ENCODE measurements at places on chromosomes 2 and 18.

GRCh38 chr2:62568983-62569837, 63.2 kb upstream of the TMEM17 start:
- DNase-seq, result no peak

DNA sequence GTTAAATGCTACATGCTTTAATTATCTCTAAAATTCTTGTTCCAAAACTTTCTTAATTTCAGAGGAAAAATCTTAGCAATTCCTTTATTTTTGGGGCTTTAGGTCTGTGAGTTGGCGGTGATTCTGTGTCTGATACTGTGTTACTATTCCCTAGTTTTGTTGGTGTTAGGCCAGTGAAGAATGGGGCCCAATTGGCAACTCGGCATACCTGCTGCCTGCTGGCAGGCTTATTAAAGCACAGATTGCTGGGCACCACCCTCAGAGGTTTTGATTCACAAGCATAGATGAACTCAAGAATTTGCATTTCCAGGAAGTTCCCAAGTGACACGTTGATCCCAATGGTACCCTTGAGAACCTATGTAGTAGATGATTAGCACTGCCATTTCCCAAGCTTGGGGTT, 101.6 kb downstream of the OSBPL6 start:
- DNase-seq, result no peak

DNA sequence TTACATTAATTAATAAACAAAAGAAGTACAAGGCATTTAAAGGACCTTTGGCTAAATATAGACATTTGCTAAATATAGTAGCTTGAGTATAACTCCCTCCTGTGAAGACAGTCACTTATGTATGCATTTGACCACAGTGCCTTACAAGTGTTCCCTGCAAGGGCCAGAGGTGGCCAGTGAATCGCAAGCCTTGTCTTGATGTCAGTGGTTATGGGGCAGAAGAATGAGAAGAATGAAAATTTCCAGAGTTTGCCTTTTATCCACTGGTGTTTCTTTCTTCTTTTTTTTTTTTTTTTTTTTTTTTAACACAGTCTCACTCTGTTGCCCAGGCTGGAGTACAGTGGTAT, 1.8 kb downstream of the LRRFIP1 start:
- DNase-seq, result no peak

DNA sequence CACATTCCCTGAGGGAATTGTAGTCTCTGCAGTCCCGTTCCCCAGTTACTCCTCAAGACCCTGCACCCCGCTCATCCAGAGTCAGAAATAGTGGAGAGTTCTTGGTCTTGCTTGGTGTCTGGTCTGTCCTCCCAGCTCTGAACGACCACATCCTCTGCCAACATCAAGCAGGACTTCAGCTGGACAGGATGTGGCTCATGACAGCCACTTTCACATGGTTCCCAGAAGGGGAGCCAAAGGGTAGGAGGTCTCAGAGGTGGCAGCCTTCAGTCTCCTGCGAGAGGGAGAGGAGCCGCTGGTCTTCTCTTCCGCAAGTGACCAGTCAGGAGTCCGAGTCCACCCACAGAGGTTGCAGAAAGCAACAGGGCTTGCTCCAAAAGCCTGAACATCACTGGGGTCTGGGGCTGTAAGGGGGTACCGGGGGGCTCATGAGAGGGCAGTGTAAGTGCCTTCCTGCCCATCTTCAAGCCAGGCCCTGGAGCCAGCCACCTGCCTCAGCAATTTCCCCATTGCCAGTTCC, 29.8 kb downstream of the B3GNT7 start:
- no peak for DNase-seq

GRCh38 chr2:15708865-15709820, 117.5 kb downstream of the DDX1 start:
- no peak for DNase-seq

DNA sequence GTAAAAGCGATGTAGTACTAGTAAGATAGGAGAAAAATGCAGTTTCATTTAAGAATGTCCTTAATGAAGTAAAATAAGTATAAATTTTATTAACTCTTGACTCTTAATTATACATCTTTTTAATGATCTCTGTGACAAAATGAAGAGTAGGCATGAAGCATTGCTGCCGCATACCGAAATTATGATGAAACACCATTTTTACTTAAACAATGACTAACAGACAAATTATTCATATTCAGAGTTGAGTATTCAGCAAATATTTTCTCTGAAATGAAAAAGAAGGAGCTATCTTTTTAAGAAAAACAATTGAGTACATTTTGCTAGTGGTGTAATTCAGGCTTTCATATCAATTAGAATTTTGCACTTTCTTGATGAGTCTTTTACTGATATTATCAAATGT, 150.6 kb upstream of the DOCK10 start:
- DNase-seq, result no peak

DNA sequence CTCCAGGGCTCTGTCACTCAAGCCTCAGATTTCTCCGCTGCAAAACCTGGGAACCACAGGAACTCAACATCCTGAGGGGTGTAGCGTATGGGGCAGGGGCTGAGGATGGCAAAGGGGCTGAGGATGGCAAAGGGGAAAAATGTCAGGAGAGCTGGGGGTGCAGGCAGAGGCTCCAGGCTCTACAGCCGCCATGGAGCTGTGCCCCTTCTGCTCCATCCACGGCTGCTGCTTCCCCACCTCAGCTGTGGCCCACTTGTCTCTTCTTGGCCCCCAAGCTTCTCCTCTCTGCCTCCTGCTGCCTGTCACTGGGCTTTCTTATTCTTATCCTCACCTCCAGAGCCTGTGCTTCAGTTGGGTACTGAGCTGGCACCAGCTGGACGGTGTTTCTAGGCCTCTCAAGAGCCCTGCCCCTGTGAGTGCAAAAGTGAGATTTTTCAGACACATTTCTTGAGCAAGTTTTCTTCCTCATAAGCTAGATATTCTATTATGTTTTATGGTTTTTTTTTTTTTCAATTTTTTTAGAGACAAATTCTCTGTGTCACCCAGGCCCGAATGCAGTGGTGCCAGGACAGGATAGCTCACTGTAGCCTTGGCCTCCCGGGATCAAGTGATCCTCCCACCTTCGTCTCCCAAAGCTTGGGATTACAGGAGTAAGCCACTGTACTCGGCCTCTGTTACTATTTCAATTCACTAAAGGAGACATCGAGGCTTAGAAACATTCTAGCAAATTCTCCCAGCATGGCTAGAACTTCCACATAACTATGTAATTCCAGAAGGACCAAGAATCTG, 49.0 kb downstream of the MARCO start:
- DNase-seq, result no peak

- DNase-seq, result no peak
These were observed 164.7 kb upstream of the FAM98A start for GRCh38 chr2:33763671-33764310.

GRCh38 chr2:240584486-240585031, 2.0 kb upstream of the CAPN10 start:
- no peak for DNase-seq

DNA sequence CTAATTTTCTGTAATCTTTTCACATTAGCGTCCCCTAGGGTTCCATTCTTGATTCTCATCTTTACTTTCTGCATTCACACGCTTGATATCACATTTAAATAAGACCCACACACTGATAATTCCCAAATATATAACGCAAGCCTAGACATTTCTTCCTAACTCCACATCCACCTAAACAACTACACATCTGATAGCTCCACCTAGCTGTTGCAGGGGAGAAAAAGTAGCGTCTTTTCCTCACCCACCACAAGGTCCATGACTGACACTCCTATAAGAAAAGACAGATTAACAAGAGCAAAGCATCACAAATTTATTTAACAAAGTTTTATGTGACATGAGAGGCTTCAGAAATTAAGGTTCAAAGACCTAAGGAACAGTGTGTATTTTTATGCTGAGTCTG, 862.2 kb upstream of the DDX18 start:
- DNase-seq, result no peak

DNA sequence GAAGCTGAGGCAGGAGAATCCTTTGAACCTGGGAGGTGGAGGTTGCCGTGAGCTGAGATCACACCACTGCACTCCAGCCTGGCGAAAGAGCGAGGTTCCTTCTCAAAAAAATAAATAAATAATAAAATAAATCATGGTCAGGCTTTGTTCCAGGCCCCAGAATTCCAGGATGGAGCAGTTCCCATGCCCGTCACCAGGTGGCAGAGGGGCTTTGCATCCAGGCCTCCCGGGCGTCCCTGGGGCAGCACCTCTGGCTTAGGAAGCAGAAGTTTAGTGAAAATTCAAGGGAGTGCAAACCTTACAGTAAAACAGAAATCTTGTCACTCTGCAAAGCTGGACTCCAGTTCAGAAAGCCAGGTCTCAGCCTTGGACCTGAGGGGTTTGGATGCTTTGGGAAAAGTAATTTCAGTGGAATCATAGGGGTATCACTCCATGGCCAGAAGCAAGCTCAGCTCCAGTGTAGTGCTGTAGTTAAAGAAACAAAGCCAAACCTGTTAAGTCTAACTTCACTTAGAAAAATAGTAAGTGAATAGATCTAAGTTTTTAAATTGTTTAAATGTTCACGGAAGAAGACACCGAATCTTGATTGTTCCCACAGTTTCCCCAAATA, 512.7 kb downstream of the CMPK2 start:
- DNase-seq, result peak; percentile 4

DNA sequence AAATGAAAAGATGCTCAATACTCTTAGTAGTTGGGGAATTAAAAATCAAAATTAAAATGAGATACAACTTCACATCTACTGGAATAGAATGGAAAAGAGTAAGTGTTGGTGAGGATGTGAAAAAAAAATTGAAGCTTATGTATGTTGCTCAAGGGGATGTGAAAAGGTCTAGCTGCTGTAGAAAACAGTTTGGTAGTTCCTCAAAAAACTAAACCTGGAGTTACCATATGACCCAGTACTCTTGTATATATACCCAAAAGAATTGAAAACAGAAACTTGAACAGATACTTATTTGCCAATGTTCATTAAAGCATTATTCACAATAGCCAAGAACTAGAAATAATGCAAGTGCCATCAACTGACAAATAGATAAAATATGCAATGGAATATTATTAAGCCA, 208.4 kb downstream of the FIGN start:
- no peak for DNase-seq

GRCh38 chr2:85766229-85766628, 12.4 kb downstream of the ATOH8 start:
- DNase-seq, result no peak

DNA sequence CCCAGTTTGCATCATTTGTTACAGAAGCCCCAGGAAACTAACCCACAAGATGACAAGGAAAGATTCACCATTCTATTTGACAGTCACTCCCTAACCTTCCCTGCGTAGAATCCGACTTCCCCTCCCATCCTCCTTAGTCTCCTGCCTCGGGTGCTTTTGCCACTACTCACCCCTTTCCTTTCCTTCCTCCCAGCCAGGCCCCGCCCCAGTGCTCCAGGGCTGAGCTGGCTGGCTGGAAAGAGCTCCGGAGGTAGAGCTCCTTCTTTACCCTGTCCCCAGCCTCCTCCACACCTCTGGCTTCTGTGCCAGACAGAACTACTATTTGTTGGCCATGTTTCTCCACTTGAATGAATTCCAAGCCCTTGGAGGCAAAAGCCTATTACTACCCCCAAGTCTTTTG, 317.6 kb upstream of the NCKAP5 start:
- DNase-seq, result no peak

DNA sequence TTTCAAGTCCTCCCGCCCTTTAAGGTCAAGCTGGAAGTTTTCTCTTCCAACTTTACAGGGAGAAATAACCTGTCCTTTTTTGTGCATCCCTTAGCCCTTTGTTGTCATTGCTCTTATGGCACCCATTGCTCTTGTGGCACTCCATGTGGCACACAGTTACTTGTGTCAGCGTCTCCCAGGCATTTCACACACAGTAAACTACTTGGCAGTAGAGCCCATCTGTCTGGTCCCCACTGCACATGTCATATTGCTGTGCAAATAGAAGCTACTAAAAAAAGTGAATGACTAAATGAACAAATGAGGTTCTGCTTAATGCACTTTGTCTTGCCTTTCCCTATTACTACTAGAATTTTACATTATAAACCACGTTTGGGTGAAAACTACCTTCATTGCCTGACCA, 149.3 kb downstream of the EML6 start:
- DNase-seq, result no peak

DNA sequence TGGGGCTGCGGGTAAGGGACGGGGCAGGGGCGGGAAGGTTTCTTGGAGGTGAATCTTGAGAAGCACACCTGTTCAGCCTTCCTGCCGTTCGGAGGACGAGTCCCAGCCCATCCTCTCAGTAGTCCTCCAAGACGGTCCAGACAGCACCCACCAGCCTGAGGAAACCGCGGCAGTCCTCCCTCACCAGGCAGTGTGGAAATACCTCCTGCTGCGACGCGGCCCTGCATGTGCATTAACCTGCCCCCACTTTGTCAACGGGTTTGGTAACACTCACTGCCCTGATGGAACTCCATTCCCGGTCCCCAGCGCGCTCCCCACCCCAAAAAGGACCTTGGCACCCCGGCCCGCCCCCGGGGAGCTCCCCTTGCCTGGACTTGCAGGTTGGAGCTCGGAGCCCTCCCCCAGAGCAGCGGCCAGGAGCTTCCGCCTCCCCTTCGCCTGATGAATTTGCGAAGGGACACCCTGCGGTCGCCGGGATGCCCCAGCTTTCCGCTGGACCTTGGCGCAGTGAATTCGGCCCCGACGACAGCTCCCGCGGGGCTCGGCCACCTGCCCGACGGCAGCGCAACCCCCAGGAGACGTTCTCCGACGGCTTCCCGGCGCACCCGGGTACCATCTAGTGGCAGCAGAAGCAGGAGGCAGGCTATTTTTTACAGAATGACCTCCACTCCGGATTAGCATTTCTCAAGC, 31.5 kb downstream of the ACVR1C start:
- no peak for DNase-seq

DNA sequence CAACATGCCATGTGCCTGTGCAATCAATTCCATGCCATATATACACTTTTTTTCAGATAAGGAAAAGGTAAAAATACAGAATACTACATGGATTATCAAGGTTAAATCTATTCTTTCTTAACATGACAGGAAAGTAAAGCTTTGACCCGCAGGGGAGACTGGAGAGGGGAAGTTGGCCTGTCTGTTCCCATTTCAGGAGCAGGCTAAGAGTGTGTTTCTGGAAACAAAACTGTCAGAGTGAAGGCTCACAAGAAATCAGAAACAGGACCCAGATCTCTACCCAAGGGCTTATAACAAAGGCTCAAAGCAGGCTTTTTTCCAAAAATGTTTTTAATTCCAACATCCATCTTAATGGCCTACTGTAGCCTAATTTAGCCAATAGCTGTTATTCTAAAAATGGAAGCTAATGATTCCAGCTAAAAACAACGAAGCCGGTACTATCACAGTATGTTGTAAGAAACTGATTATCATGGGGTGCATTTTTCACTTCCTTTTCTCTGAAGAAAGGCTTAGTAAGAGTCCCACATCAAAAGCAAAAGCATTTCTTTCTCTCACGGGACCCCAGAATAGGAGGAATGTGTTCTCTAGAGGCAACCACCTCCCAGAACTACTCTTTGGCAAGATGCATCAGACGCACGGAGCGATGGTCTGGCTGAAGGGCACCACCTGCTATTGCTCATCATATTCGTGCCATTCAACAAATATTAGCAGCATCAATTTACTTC, 41.4 kb downstream of the FECH start:
- no peak for DNase-seq

All from fibroblast of the conjunctiva (primary cell).